Activated CD4-positive, alpha-beta memory T cell treated with anti-CD3 and anti-CD28 coated beads for 36 hours (primary cell): ENCODE measurements at places on chromosomes 3 and 15.

GRCh38 chr3:182516597-182517336 is 276.5 kb upstream of the ATP11B start:
- H3K27me3 ChIP-seq = no peaks in the 10 kb centered on the region
- no peaks in the 10 kb centered on the region for H3K4me1 ChIP-seq
- no peak overlapping the region for H3K27ac ChIP-seq
- H3K36me3 ChIP-seq = no peaks in the 10 kb centered on the region
- DNase-seq = no peak
- no peak overlapping the region for H3K4me3 ChIP-seq

- no peaks in the 10 kb centered on the region for H3K36me3 ChIP-seq
- H3K4me1 ChIP-seq = peaks cover 27% of the 10 kb centered on the region
- H3K27ac ChIP-seq = peak within 1 kb of the TSS; percentile 78
- H3K4me3 ChIP-seq = peak within 1 kb of the TSS; percentile 44
These were observed at the start of gene IL17RE for GRCh38 chr3:9902372-9903237. Gene IL17RE (plus strand): TSS chr3:9902848. CDS start chr3:9902933, 85 bp downstream.

DNA sequence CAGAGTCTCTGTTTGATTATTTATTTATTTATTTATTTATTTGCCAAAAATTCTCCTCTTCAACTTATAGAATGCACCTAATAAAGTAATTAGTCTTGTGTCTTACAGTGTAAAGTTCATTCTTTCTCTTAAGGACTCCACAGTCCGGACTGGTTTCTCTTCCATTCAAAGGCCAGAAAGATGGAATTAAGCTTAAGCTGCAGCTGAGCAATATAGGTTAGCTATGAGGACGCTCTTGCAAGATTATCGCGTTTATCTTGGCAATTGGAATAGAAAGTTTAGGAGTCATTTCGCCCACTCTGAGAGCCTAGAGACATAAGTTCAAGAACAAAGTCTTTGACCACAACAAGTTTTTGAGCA is 15.0 kb downstream of the TAGLN3 start:
- H3K27ac ChIP-seq = no peak overlapping the region
- no peaks in the 10 kb centered on the region for H3K27me3 ChIP-seq
- H3K36me3 ChIP-seq = no peaks in the 10 kb centered on the region
- peaks cover 19% of the 10 kb centered on the region for H3K4me1 ChIP-seq
- H3K4me3 ChIP-seq = no peak overlapping the region

- H3K36me3 ChIP-seq = peaks cover 2% of the 10 kb centered on the region
- DNase-seq = no peak
- H3K27me3 ChIP-seq = no peaks in the 10 kb centered on the region
- H3K4me3 ChIP-seq = no peak overlapping the region
- H3K27ac ChIP-seq = no peak overlapping the region
These were observed 241.1 kb downstream of the PLCL2 start for GRCh38 chr3:17125738-17126442.

DNA sequence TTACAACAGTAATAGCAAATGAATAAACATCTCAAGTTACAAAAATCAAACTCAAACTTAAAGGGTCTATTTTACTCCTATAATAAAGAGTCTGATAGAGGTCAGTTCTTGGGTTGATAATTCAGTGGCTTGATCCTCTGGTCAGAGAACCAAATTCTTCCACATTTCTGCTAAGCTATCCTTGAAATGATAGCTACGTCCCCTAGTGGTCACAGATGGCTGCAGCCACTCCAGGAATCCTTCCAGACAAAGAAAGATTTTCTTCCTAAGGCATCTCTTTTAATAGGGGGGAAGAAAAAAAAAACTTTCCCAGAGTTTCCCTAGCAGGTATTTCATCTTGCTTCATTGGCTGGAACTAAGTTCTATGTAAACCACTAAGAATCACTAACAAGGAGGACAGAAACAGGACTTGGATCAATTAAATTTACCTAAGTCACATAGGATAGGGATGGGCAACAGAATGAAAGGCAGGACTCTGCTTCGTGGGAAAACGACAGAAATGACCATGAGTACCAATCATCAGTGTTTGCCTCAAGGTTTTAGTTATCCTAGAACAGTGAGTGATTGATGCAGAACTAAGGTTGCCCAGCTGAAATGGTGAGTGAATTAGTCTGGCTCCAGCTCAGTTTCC is 160.7 kb downstream of the STAC start:
- no peak overlapping the region for H3K4me3 ChIP-seq
- no peaks in the 10 kb centered on the region for H3K36me3 ChIP-seq
- DNase-seq = no peak

- H3K4me1 ChIP-seq = peaks cover 4% of the 10 kb centered on the region
- DNase-seq = peak; percentile 75
- peaks cover 4% of the 10 kb centered on the region for H3K27me3 ChIP-seq
- H3K4me3 ChIP-seq = peak overlapping the region; percentile 31
These were observed 30.6 kb downstream of the SLC28A1 start for GRCh38 chr15:84914909-84915605.

DNA sequence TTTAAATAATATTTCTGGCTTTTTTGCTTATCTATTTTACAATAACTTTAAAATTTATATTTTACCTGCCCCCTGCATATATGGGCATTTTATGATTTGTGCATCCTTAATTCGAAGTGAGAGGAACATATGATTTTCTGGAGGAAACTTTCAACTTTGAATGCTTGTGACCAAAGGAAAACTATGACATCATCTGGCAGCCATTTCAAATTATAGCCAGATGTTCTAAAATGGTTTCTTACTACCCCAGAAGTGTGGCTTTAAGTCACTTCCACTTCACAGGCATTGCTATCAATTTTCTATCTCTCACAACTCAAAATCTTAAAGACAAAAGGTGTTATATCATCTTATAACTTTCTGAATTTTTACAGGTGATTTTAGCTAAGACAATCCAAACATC is 508.8 kb downstream of the RBMS3 start:
- no peak for DNase-seq
- no peak overlapping the region for H3K27ac ChIP-seq
- H3K4me3 ChIP-seq = no peak overlapping the region
- no peaks in the 10 kb centered on the region for H3K4me1 ChIP-seq
- no peaks in the 10 kb centered on the region for H3K27me3 ChIP-seq

- H3K4me1 ChIP-seq = peaks cover 38% of the 10 kb centered on the region
- H3K27ac ChIP-seq = peak overlapping the region; percentile 66
- peak; percentile 31 for DNase-seq
- H3K36me3 ChIP-seq = peaks cover 3% of the 10 kb centered on the region
These were observed 175.8 kb upstream of the STT3B start for GRCh38 chr3:31356941-31357340.

GRCh38 chr3:182182531-182182968 is 470.8 kb downstream of the SOX2 start:
- no peak overlapping the region for H3K4me3 ChIP-seq
- no peaks in the 10 kb centered on the region for H3K27me3 ChIP-seq
- no peak for DNase-seq
- no peak overlapping the region for H3K27ac ChIP-seq

DNA sequence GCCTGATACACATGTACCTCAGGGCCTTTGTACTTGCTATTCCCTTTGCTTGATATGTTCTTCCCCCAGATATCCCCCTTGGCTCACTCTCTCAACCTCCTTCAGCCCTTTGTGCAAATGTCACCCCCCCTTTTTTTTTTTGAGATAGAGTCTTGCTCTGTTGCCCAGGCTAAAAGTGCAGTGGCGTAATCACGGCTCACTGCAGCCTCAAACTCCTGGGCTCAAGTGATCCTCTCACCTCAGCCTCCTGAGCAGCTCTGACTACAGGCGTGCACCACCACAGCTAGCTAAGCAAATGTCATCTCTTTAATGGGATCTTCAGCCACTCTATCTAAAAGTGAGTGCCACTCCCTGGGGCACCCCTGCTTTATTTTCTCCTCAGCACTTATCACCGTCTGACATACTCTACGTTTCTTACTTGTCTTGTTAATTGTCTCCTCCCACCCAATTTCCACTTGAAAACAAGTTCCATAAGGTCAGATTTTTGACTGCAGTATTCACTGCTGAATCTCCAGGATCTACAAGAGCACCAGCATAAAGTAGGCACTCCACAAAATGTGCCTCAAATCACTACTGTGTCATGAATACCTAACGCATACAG is 14.6 kb downstream of the IP6K2 start:
- H3K27ac ChIP-seq = no peak overlapping the region
- no peaks in the 10 kb centered on the region for H3K27me3 ChIP-seq
- H3K4me1 ChIP-seq = peaks cover 33% of the 10 kb centered on the region

- no peaks in the 10 kb centered on the region for H3K36me3 ChIP-seq
- H3K27me3 ChIP-seq = peaks cover 57% of the 10 kb centered on the region
- no peak overlapping the region for H3K4me3 ChIP-seq
- no peak for DNase-seq
These were observed 1.8 kb downstream of the SLC6A1 start for GRCh38 chr3:10994306-10994705.

DNA sequence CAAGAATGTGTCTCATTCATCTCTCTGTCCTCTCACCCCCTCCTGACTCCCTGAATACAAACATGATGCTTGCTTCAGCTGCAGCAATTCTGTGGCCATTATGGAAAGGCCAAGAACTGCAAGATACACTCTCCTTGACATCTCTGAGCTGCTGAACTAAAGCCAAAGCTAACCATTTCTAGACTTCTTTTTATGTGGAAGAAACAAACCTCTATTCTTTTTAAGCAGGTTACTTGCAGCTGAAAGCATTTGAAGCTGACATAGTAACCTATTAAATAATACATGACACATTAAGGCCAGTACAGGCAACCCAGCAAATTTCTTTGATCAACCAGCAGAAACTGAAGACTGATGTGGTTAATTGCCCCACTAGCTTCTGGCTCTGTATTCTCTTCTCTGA is 17.5 kb downstream of the FHIT start:
- no peaks in the 10 kb centered on the region for H3K36me3 ChIP-seq
- no peak overlapping the region for H3K4me3 ChIP-seq
- no peaks in the 10 kb centered on the region for H3K27me3 ChIP-seq
- no peak for DNase-seq
- H3K4me1 ChIP-seq = peaks cover 2% of the 10 kb centered on the region

- peaks cover 15% of the 10 kb centered on the region for H3K36me3 ChIP-seq
- H3K27me3 ChIP-seq = no peaks in the 10 kb centered on the region
- H3K27ac ChIP-seq = no peak overlapping the region
- H3K4me1 ChIP-seq = no peaks in the 10 kb centered on the region
- no peak overlapping the region for H3K4me3 ChIP-seq
These were observed 35.7 kb downstream of the ADAMTS17 start for GRCh38 chr15:100306098-100306497.

GRCh38 chr3:104982130-104982529 is 384.6 kb upstream of the ALCAM start:
- peaks cover 3% of the 10 kb centered on the region for H3K27me3 ChIP-seq
- DNase-seq = no peak
- H3K27ac ChIP-seq = no peak overlapping the region
- no peaks in the 10 kb centered on the region for H3K4me1 ChIP-seq
- no peaks in the 10 kb centered on the region for H3K36me3 ChIP-seq
- H3K4me3 ChIP-seq = no peak overlapping the region

GRCh38 chr3:131749826-131750225 is 247.1 kb upstream of the MRPL3 start:
- H3K4me3 ChIP-seq = no peak overlapping the region
- no peaks in the 10 kb centered on the region for H3K4me1 ChIP-seq
- no peaks in the 10 kb centered on the region for H3K36me3 ChIP-seq
- DNase-seq = no peak
- H3K27ac ChIP-seq = no peak overlapping the region

GRCh38 chr3:189797103-189797750 is 166.0 kb downstream of the TP63 start:
- no peak for DNase-seq
- H3K27me3 ChIP-seq = no peaks in the 10 kb centered on the region
- H3K36me3 ChIP-seq = no peaks in the 10 kb centered on the region
- H3K4me1 ChIP-seq = peaks cover 2% of the 10 kb centered on the region
- H3K27ac ChIP-seq = no peak overlapping the region
- H3K4me3 ChIP-seq = no peak overlapping the region

DNA sequence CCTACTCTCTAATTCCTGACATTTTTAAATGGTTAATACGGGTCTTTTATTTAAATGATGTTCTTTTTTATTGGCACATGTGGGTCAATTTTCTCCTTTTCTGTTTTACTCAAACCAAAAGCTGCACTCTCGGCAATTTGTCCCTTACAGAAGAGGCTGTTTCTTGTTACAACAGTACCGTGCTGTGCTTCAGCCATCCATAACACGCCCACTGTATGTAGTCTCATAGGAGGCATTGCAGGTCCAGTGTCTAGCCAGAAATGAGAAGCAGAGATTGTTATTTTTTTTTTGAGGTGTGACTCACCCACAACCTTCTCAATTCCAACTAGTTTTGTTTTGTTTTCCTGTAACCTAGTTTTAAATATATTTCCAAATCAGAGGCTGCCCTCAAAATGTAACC is 164.6 kb downstream of the GMNC start:
- H3K36me3 ChIP-seq = no peaks in the 10 kb centered on the region
- H3K27me3 ChIP-seq = peaks cover 24% of the 10 kb centered on the region
- H3K27ac ChIP-seq = no peak overlapping the region
- no peak overlapping the region for H3K4me3 ChIP-seq
- H3K4me1 ChIP-seq = no peaks in the 10 kb centered on the region

DNA sequence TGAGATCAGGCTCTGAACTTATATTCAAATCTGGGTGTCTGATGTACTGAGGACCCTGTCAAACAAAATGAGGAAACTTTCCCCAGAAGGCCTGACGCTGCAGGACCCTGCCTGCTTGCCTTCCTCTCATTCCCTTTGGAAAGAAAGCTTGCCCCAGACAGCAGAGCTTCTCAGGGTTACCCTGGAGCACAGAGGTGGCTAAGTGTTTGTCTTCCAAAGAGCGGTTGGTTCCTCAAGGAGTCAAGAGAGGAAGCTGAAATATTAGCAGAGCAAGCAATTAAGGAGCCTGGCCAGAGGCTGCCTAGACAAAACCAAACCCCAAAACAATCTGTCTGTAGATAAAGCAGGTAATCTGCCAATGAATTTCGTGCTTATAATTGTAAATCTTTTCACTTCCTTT is 175.3 kb downstream of the NR1D2 start:
- no peak overlapping the region for H3K27ac ChIP-seq
- H3K36me3 ChIP-seq = no peaks in the 10 kb centered on the region
- peaks cover 2% of the 10 kb centered on the region for H3K27me3 ChIP-seq
